ENCODE measurements at places on chromosomes 7 and 10. TPM values are rescaled to one million over a fixed set of nuclear protein-coding genes. Genes with fewer than 3 reads are reported as not detected.

Gene RBM48
- total RNA-seq: 9.4 TPM

Gene CYP3A4
- total RNA-seq: not detected

Gene LRGUK
- total RNA-seq: 0.17 TPM

Gene LRRC61
- total RNA-seq: 16.5 TPM

Gene FKBP6
- total RNA-seq: not detected

Gene LAMB1
- total RNA-seq: 202 TPM

Gene TMEM229A
- total RNA-seq: not detected

Gene SLC18A3
- total RNA-seq: 0.42 TPM

Gene PNLIPRP2
- not detected for total RNA-seq

Gene GRID1
- 0.98 TPM for total RNA-seq

Gene GPRIN2
- total RNA-seq: 2.2 TPM

Gene GRID2IP
- total RNA-seq: not detected

Gene TAS2R4
- 1.2 TPM for total RNA-seq

Gene SLC16A12
- 1.7 TPM for total RNA-seq

Gene TFEC
- total RNA-seq: 6.1 TPM

Gene CYP17A1
- total RNA-seq: not detected

Gene WEE2
- not detected for total RNA-seq
